EH (cell line): ENCODE measurements at places on chromosomes 3 and 15.

- peak; percentile 72 for DNase-seq
These were observed 1.9 kb upstream of the RAB43 start for GRCh38 chr3:129123314-129124060.

GRCh38 chr3:152910966-152911365 is 76.0 kb downstream of the P2RY1 start:
- no peak for DNase-seq

GRCh38 chr3:183493296-183494045 is 62.0 kb downstream of the KLHL6 start:
- no peak for DNase-seq

GRCh38 chr3:33187368-33187634 is 31.3 kb downstream of the SUSD5 start:
- no peak for DNase-seq

- DNase-seq: no peak
These were observed 42.9 kb downstream of the EAF1 start for GRCh38 chr3:15470261-15470660.
